ENCODE measurements at places on chromosomes 5 and 9.
A peak's percentile ranks its signal among the peaks of the same experiment; 100 is the strongest.

GRCh38 chr5:43679214-43679613 is 76.2 kb downstream of the NNT start:
- no peak for DNase-seq

GRCh38 chr5:9519537-9519936 is 26.3 kb downstream of the SEMA5A start:
- DNase-seq: no peak

DNA sequence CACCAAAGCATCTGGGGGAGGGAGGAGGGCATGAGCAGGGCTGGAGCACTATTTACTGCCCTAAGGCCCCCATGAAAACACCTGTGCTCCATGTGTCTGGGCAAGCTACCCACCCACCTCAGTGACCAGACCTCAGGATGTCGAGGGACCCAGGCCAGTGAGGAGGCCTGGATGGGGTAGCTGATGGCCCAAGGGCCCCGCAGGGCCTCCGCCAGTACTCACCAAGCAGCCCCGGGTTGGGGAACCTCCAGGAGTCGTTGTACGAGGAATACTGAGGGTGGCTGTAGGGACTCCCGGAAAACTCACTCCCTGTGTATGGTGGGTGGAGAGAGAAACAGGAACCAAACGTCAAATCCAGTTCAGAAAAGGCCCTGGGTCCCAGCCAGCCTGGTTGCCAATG is 187.4 kb downstream of the PAX5 start:
- no peak for DNase-seq

- DNase-seq: no peak
Observed at GRCh38 chr9:84001621-84002020, 21.0 kb downstream of the RMI1 start.

- DNase-seq: peak; percentile 40
Observed at GRCh38 chr5:128673970-128674369, 135.9 kb upstream of the FBN2 start.

DNA sequence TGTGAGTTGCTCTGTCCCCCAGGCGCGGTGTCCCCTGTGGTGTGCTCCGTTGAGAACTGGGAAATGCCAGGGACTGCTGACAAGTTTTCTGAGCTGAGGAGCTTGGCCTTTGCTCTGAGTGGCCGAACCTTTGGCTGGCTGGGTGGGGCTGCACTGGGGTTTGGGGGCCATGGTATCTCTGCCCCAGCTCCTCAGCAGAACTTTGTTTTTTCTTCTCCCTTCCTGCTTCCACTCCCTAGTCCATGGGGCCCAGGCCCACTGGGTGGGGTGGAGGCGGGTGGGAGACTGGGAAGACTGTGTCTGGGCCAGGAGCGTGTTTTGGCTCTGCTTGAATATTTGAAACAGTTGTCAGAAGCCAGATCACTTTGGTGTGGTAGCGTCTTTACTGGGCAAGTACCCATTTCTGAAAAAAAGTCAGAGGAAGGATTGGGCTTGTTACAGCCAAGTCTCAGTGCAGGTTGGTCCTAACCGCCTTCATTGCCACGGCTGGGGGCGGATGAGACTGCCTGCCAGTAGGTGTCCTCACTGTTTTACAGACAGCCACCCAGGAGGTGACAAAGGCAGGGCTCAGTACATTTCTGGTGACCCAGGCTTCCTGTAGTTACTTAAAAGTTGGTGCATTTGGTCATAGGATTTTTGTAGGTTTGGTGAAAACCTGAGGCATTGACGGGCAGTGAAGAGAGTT is 92.7 kb downstream of the DAB2IP start:
- DNase-seq: peak; percentile 44

- DNase-seq: no peak
Observed at GRCh38 chr9:83060556-83060955, 2.4 kb downstream of the RASEF start.

DNA sequence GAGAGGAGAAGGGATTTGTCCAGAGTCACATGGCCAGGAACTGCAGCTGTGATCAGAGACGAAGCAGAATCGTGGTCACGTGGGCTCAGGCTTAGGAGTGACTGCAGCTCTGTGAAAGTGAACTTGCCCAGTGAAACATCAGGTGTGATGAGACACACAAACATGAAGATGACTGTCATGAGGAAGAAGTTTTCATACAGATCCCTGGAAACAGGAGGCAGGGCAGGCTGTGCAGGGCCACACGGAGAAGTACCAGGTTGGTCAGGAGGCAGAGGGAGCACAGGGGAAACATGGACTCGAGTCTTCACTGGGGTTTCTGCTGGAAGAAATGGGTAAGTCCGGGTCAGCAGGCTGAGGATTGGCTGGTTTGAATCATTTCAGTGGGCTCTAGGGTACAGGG is 64.1 kb downstream of the BARX1 start:
- no peak for DNase-seq

GRCh38 chr5:8471581-8471980 is 602.6 kb downstream of the MTRR start:
- DNase-seq: no peak

Data from A673 (cell line).